ENCODE measurements at places on chromosomes 7 and 10.

GRCh38 chr7:50957431-50957830, 174.7 kb upstream of the GRB10 start:
- no peak for DNase-seq

DNA sequence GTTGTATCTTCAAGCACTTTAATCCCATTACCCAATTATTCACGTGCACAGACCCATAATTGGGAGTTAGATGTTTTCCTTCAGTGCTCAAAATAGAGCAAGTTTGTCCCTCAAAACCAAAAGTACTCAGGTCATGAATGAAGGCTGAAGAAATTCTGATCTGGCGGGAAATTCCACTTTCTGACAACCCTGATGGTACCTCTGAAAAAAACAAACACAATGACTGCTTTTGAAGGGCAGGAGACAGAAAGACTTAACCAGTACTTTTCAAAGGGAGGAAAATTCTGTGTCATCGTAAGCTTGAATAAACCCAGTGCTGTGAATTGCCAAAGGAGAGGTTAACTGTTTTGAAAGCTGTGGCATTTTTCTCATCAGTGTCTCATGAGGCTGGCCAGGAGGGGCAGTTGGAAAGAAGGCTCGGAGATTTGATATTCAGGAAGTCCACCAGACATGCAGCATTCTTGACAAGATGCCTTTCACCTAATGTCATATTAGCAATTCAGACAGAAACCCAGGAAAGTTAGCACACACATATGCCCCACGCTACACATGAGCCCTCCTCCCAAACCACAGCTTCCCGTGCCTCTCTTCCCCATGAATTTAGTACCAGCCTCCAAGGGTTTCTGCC, 347.0 kb downstream of the KCNMA1 start:
- DNase-seq: no peak

GRCh38 chr7:144691240-144691639, 144.6 kb downstream of the TPK1 start:
- no peak for DNase-seq

GRCh38 chr10:8060704-8061121, 6.2 kb downstream of the GATA3 start:
- DNase-seq: no peak

- no peak for DNase-seq
Measured at GRCh38 chr7:3463696-3464095, 162.6 kb downstream of the SDK1 start.

All from SIG-M5 (cell line).